Stimulated activated CD8-positive, alpha-beta memory T cell treated with anti-CD3 and anti-CD28 coated beads, Interleukin-4, amount 100 ng/mL, for 1 hour (primary cell): ENCODE measurements at places on chromosomes 1 and 21.

- DNase-seq, result peak; percentile 55
Measured at GRCh38 chr1:26275580-26276431, 4.1 kb upstream of the SH3BGRL3 start.

- DNase-seq, result no peak
Measured at GRCh38 chr1:12309783-12310742, 80.2 kb downstream of the VPS13D start.

DNA sequence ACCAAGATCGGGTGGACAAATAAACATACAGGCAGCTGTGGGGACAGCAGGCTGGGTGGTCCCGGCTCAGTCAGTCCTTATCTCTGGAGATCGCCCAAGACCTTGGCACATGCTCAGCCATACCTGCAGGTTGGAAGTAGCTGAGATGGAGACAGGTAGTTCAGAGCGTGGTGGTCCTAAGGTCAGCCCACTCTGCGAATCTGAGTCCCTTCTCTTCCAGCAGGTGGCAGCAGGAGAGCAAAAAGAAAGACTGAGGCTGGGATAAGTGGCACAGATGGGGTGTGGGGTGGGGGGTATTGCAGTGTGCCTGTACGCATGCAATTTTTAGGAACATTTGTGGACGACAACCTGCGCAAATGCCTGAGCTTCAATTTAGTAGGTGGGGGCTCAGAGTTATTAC lies 104.9 kb downstream of the TENT5C start:
- DNase-seq, result no peak

DNA sequence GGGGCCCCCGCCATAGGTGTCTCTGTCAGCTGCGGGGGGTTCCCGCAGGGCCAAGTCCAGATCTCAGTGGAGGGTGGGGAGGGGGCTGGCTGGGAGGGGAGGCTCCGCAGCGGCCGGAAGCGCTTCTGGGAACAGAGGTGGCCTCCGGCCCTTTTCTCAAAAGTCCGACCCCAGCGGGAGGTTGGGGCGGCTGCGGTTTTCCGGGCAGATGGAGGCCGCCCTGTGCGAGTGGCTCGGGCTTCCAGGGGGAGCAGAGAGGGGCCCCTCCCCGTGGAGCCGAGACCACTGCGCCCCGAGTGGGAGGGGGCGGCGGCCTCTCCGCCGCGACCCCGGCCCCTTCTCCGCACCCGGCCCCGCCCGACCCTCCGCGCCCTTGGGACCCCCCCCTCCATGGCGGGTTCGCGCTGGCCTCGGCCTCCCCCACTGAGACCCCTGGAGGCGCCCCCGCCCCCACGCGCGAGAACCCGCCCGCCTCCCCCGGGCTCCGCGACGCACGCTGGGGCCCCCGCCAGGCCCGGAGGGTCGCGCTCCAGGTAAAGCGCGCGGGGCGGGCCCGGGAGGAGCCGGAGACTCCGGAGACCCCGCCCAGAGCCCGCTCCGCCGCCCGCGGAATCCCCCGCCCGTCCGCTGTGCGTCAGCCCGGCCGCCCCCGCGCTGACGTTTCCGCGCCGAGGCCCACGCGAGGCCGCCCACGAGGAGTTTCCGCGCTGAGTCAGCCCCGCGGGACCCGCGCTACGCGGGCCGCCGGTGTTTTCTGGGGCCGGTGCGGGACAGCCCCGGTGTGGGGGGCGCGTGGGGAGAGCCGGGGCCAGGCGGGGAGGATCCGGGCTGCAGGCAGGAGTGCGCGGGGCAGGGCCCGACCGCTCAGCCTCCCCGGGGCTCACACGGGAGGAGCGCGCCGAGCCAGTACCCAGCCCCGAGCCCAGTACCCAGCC lies 5.2 kb downstream of the TNFRSF18 start:
- DNase-seq, result peak; percentile 82

DNA sequence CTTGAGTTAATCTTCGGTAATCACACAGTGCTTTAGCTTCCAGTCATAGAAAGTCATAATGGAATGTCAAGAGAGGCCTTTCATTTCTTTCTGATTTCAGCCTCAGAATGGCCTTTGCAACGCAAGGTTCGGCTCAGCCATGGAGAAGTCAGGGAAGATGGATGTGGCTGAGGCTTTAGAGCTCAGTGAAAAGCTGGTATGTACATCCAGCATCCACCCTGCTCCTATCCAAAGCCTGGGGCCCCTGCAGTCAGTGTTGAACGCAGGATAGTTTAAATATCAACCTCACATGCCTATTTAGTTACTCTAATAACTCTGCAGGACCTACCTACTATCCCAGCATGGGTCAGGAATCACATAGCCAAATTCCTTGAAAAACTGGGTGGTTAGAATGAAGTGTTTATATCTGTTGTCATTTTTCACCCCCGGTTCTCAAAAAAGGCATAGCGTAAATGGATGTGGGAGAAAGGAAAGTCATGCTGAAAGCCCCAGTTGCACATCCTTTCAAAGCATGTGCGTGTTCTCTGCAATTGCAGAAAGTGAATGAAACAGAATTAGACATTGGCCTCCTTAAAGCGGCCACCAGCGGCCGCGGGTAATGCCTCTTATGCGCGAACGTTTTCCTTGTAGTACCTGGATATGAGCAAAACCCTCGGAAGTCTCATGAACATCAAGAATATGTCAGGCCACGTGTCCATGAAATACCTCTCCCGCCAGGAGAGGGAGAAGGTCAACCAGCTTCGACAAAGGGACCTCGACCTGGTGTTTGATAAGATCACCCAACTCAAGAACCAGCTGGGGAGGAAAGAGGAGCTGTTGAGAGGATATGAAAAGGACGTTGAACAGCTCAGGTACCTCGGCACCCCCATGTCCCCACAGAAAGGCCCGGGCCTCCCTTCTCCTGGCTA lies 28.8 kb upstream of the EFHD2 start:
- no peak for DNase-seq

DNA sequence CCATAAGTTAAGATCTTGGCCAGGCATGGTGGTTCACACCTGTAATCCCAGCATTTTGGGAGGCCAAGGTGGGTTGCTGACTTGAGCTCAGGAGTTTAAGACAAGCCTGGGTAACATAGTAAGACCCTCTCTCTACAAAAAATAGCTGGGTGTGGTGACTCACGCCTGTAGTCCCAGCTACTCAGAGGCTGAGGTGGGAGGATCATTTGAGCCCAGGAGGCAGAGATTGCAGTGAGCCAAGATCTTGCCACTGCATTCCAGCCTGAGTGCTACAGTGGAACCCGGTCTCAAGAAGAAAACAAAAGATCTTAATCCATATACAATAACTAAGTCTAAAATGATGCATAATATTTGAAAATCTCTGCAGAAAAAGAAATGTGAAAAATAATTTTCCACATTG lies 165.5 kb upstream of the NR5A2 start:
- DNase-seq, result no peak

DNA sequence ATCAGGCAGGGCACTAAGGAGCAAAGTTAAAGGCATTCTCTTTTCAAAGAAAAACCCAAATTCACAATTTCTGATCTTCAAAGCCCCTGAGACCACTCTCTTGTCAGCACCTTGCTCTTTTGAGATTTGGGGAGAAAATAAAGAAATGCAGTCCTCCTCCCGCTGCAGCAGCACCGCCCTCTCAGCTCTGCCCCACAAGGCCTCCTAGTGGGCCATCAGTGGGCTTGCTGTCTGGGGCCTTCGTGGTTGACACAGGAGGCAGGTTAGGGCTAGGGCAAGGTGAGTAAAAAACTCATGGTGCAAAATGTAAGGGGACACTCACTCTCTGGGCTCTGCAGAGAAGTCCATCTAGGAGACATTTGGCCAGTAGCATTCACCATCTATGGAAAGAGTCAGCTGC lies 67.4 kb upstream of the CTTNBP2NL start:
- no peak for DNase-seq

DNA sequence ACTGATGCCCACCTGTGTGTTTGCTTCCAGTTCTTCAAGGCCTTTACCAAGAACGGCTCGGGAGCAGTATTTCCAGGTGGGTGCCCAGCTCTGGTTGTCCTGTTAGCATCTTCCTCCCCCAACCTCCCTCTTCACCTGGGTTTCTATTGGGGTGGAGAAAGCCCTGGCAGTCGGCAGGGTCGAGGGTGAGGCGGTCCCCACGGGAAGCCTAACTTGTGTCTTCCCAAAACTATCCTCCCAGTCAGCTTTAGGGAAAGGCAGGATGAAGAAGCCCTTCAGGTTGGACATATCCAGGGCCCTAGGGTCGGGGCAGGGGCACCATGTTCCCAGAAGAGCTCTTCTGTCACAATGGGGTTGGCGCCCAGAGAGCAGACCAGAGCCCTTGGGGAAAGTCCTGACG lies 20.6 kb downstream of the QSOX1 start:
- no peak for DNase-seq

GRCh38 chr1:15346346-15347030 lies 63.2 kb upstream of the EFHD2 start:
- DNase-seq, result no peak

GRCh38 chr1:53482441-53483153 lies 23.4 kb downstream of the DMRTB1 start:
- DNase-seq, result no peak

- no peak for DNase-seq
Measured at GRCh38 chr1:214632091-214632490, 29.1 kb downstream of the CENPF start.

DNA sequence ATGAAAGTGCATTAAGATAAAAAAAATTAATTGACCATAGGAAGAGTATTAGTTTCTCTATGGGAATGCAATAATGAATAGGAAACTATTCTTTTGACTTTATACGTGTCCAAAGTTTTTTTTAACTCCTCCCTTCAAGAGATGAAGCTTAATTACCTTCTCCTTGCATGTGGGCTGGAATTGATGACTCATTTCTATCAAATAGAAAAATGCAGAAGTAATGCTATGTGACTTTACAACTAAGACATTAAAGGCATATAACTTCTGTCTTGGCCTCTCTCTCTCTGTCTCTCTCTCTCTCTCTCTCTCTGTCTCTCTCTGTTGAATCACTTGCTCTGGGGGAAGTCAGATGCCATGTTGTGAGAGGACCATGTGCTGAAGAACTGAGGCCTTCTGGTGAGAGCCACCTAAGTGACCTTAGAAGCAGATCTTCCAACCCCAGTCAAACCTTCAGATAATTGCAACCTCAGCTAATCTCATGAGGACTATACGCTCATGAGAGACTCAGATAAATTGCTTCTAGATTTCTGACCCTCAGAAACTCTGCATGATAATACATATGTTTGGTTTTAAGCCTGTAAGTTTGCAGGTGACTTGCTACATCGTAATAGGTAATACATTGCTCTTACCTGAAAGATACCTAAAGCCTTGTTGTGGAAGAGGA lies 414.2 kb downstream of the KCNT2 start:
- DNase-seq, result no peak

- no peak for DNase-seq
Measured at GRCh38 chr1:32623775-32624174, 26.6 kb downstream of the ZBTB8OS start.

- DNase-seq, result no peak
Measured at GRCh38 chr1:89125240-89125912, 538 bp downstream of the GBP2 start.

DNA sequence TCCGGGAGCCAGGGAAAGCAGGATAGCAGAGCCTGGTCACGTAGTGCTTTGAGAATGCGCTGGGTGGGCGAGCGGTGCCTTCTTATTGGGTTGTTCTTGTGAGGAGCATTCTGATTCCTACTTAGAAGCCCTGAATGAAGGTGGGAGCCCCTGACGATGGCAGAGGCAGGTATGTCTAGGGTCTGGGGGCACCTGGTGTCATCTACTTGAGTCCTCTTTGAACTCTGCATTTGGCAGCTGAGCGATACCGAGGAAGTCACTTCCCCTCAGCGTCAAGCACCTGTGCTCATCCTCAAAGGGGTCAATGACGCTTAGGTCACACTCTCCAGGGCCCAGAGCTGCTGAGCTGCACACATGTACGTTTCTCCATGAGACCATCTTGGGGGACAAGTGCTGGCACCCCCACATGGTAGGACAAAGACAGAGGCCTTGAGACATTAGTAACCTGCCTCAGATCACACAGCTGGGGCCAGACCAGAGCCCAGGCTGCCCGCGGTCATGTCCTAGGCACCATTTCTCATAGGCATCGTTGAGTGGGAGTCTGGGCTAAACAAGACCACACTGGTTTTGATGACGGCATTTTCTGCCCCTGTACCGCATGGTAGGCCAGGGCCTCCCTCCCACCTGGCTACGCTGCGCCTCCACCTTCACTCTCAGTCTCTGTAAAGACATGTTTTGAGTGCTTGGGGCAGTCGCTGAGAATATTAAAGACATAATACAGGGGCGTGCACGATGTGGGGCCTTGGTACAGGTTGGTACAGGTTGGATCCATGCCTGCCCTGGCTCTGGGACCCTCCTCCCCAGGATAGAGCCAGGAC lies 69.1 kb upstream of the ABCG1 start:
- no peak for DNase-seq

DNA sequence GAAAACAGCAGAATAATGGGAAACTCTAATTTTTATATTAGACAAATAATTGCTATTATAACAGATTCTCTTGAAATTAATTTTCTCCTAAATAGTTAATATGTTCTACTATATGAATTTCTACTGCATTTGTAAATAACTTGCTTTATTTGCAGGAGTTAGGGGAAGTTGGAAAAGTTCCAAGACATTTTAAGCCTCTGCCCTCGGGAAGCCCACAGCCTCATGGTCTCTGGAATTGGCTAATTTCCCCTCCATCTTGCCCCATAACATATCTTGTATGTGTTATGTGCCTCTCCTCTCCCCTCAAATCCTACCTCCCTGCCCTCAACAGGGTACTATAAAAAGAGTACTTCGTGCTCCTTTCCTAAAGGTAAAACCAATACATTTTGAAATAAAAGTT lies 271.4 kb upstream of the NR5A2 start:
- no peak for DNase-seq

- DNase-seq, result no peak
Measured at GRCh38 chr1:90127288-90127953, 132.5 kb downstream of the ZNF326 start.

DNA sequence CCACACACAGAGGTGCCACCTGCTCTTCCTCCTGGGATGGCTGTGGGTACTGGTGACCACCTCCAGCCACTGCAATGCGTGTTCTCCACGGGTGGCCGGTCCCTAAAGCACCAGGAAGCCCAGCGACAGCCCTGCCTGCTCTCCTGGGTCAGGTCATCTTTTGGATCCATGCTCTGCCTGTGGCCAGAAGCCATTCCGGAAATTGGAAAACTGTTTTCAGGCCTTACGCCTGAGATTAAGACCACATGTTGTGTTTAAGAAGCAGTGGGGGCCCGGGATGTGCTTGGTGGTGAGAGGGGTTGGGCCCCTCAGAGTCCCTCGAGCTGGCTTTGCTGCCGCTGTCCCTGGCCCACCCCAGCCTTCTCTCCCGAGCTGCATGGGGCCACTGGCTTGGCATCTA lies 150.8 kb downstream of the PEX14 start:
- no peak for DNase-seq

- DNase-seq, result peak; percentile 38
Measured at GRCh38 chr1:39973503-39974135, 18.7 kb downstream of the MFSD2A start.
